Gastrocnemius medialis (tissue), 4 donors: ENCODE measurements at places on chromosomes 7 and 10.

DNA sequence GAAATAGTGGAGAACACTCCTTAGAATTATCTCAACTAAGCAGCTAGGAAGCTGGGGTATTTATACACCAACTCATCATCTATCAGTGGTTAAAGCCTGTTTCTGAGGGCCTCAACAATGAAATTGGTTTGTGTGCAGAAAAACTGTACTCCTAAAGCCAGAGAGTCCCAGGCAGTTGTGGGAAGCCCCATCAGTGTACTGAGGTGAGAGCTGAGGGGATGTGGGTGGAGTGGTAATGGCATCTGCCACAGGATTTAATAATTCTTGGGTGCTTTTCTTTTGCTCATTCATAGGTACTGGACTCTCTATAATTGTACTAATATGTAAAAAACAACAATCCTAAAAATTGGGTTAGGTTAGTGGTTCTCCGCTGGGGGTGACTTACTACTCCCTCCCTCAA, 267.5 kb downstream of the PTEN start:
- no peak for DNase-seq

DNA sequence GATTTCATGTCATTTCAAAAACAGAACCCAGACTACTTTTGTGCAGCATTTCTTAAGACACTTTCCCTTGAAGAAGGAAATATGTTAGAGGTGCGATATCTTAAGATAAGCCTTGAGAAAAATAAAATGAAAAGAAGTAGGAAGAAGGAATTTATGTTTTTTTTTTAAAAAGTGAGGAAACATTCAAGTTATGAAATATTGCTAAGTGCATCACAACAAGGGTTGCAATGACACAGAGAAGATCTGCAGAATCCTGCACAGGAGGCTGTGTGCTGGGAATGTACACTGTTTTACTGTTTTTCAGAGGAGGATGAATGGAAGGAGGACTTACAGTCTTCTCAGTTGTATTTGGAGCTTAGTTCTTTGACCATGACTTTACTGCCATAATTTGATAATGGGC, 79.8 kb upstream of the NME8 start:
- DNase-seq, result no peak

- DNase-seq, result no peak
These were observed 631 bp downstream of the OTUD1 start for GRCh38 chr10:23439452-23439960.

DNA sequence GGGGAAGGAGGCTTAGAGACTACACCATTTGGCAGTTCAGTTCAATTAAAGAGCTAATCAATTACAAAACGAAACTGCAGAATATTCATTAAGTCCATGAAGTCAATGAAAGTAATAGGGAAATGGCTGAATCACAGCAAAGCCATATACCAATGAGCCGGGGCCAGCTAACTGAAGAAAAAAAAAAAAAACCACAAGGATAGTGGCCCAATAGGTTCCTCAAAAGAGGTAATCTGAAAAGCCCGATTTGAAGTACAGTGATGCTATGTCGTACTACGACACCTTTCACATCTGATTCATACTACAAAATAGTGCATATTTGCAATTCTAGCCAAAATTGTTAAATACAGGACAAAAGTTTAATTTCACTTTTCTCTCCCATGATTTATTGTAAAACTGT, 2.5 kb downstream of the ARHGAP12 start:
- DNase-seq, result no peak

- DNase-seq, result no peak
These were observed 155.2 kb upstream of the BMPER start for GRCh38 chr7:33750177-33750576.

DNA sequence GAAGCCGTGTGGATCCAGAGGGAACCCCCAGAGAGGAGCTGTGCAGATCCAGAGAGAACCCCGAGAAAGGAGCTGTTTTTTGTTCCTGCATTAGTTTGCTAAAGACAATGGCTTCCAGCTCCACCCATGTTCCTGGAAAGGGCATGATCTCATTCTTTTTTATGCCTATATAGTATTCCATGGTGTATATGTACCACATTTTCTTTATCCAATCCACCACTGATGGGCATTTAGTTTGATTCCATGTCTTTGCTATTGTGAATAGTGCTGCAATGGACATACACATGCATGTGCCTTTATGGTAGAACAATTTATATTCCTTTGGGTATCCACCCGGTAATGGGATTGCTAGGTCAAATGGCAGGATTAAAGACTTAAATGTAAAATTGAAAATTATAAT, 95.4 kb upstream of the RHEB start:
- no peak for DNase-seq

DNA sequence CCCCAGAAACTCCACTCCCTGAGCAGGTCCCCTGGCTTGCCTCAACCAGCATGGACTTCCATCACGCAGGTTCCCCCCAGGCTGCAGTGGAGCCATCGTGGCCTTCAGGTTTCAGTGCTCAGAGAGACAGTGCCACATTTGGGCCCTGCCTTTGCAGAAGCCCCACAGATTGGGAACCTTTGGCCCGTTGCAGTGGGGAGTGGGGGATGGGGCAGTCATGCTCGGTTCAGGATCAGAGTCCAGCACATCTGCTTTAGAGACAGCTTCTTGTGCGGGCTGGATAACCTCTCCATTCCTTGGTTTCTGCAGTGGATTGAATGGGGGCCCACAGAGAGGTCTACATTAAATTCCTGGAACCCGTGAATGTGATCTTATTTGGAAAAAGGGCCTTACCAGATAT, 183.9 kb downstream of the EBF3 start:
- DNase-seq, result no peak

GRCh38 chr10:83543691-83544462, 595.4 kb upstream of the GHITM start:
- no peak for DNase-seq

- peak; percentile 91 for DNase-seq
These were observed 35.5 kb downstream of the RBM20 start for GRCh38 chr10:110679486-110680272.

- DNase-seq, result no peak
These were observed 107.9 kb upstream of the FEZF1 start for GRCh38 chr7:122412441-122412840.

- no peak for DNase-seq
These were observed 212.3 kb downstream of the DKK1 start for GRCh38 chr10:52526251-52526823.

GRCh38 chr7:13751766-13752165, 237.7 kb downstream of the ETV1 start:
- no peak for DNase-seq

GRCh38 chr7:76142861-76143260, 58.8 kb upstream of the SRRM3 start:
- no peak for DNase-seq

DNA sequence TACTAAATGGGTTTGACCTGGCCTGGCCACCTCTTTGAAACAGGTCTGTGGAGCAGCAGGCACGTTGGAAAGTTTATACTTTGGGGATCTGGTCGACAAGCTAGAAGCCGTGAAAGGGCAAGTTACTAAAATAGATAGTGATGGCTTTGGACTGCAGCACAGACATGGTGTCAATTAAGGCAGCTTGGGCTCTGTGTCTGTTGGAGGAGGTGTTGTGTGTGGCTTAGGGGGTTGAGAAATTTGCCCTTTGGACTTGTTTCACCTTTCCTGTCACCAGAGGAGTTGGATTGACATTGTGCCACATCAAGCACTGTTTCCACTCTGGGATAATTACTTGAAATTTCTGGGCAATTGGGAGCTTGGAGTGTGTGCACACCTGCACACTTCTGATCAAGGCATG, 251.8 kb upstream of the MKI67 start:
- peak; percentile 22 for DNase-seq

DNA sequence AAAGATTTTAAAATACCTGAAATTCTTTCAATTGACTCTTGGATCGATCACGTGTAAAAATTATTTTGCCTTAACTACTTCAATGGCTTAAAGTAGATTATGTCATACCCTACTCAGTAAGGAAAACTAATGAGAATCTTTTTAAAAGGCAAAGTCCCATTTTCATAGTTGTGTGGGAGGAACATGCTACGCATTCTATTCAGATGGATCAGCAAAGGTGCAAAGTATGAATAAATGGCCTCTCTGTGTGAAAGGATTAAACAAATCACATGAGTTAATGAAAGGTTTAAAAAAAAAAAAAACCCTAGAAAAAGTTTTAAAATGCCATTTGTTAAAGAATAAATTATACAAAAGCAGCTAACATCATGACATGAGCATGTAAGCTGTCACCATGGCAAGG, 77.1 kb downstream of the ENO4 start:
- no peak for DNase-seq

- no peak for DNase-seq
These were observed 10.7 kb downstream of the CUTC start for GRCh38 chr10:99742701-99743100.
